ENCODE measurements at places on chromosomes 7 and 10.

DNA sequence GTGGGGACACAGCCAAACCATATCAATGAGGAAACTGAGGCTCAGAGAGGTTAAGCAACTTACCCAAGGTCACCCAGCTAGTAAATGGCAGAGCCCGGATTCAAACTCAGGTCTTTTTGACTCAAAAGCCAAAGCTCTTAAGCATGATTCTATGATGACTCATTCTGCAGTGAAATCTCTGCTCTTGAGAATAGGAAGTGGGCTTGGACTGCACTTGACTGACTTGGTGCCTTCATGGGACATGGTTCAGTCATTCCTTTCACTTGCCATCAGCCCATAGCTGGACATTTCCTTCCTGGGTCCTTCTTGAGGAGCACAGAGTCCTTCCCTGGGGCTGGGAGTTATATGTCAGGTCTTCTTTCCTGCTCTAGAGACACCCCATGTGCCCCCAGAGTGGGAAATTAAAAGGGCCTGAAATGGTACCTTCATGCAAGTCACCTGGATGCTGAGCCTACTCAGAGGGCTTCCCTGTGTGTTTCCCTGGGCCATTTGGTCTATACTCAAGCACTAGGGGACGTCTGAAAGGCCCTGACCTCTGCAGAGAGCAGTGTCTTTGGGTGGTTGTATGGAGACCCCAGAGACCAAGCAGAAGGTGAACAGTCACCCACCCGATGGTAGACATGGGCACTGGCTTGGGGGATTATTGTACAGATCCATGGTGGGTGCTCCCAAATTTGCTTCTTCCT lies 62.4 kb upstream of the SDK1 start:
- DNase-seq: no peak

DNA sequence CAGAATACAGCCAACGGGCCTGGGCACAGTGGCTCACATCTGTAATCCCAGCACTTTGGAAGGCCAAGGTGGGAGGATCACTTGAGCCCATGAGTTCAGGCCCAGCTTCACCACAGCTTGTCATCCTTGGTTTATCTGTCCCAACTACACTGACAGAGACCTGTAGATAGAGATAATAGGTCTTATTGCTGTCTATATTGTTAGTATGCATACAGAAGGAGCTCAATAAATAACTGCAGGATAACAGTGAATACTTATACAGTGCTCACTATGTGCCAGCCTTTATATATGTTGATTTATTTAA lies 1.3 kb downstream of the CNPY4 start:
- no peak for DNase-seq

DNA sequence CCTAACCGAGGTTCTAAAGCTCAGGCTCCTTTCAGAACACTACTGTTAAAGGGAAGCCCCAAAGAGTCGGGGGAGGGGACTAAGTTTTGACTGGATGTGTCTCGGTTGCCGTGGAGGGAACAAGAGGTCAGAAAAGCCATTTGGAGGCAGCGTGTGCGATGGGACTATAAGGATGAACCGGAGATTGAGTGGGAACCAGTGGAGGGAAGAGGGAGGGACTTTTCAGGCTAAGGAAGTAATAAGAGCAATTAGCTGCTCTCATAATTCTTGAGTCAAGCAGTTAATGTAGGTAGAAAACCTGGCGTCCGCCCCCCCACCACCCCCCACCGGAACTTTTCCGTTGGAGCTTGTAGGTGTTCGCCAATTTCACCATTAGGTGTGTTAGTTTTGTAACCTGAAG lies 491 bp upstream of the AKAP9 start:
- DNase-seq: no peak

- DNase-seq: no peak
These were observed 382.5 kb upstream of the KIAA1217 start for GRCh38 chr10:23826421-23826820.

- no peak for DNase-seq
These were observed 69.9 kb upstream of the NXPH1 start for GRCh38 chr7:8363407-8364015.
